ENCODE measurements at places on chromosomes 12 and 14.

GRCh38 chr12:91099341-91099740 lies 12.0 kb downstream of the LUM start:
- no peak for DNase-seq

DNA sequence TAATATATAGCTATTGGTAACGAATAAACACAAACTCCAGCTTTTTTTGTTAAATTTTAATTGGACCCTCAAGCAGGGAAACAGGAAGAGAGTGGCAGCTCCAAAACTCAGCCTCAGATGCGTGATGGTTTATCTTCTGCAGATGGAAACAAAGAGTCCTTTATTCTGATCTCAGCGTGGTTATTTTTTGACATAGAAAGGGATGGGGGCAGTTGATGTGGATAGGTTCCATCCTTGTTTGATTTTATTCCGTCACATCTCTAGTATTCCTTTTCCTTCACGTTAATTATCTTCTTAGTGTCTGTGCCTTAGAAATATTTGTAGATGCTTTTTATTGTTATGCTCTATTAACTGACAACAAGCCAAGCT lies 447.6 kb upstream of the SEL1L start:
- no peak for DNase-seq

DNA sequence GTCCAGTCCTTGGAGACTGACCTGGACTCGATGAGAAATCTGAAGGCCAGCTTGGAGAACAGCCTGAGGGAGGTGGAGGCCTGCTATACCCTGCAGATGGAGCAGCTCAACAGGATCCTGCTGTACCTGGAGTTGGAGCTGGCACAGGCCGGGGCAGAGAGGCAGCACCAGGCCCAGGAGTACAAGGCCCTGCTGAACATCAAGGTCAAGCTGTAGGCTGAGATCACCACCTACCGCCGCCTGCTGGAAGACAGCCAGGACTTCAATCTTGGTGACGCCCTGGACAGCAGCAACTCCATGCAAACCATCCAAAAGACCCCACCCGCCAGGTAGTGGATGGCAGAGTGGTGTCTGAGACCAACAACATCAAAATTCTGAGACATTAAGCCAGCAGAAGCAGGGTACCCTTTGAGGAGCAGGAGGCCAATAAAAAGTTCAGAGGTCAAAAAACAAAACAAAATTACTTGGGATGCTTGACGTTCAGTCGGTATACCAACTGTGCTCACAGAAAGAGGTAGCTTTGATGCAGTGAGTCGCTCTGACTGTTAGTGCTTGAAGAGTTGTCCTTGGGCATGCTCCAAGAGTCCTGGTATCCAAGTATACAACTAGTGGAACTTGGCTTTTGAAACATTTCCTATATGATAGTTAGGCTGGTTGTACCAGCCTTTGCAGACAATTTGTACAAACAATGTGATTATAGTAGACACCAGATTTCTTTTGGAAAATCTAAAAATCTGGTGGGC lies 4.8 kb downstream of the MED6 start:
- DNase-seq = no peak

DNA sequence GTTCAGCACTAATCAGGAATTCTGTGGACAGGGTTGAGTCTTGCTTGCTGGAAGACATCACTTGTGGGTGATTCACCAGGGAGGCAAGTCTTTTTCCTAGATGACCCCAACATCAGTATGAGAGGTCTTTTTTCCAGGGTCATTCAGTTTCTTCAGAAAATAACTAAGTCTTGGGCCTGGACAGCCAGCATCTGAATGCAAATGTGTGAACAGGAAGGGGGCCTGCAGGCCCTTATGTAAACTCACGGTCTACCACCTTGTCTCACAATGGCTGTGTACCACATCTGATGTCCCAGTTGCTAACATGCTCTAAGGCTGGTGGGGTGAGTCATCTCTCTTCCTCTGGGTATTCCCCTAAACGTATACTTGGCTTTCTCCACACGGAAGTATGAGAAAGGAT lies 79.2 kb downstream of the HECTD4 start:
- peak; percentile 61 for DNase-seq

- no peak for DNase-seq
Measured at GRCh38 chr14:80901822-80902221, 39.7 kb downstream of the CEP128 start.

DNA sequence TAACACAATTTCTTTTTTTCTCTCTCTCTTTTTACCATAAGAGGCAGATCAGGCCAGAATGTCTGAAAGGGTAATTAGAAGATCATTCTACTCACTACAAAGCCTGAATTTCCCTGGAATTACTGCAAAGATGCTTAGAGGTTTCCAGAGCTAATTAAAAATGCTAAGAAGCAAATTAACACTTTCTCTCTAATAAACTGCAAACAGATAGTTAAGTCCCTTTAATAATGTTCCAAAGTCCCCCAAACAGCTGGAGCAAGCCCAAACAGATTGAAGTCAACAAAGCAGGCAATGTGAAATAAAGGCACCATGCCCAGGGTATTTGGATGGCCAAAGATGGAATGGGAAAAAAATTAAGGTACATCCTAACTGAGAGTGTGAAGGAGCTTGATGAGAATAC lies 208.8 kb upstream of the LRFN5 start:
- no peak for DNase-seq

DNA sequence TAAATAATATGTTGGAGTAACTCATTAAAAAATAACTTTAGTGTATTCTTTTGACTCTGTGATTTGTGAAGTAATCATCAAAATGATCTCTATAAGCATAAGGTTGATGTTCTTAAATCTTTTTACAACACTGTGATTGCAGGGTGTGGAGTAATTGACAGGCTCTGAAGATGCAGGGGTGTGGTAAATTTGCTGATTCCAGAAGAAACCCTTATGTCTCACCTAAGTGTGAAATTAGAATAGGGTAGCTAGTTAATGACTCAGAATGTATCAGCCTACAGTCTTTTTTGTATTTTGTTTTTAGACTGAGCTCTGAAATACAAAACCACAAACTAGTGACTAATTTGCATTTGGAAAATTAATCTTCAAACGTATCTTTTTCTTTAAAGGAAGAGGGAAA lies 5.9 kb downstream of the PRPF39 start:
- DNase-seq = no peak

DNA sequence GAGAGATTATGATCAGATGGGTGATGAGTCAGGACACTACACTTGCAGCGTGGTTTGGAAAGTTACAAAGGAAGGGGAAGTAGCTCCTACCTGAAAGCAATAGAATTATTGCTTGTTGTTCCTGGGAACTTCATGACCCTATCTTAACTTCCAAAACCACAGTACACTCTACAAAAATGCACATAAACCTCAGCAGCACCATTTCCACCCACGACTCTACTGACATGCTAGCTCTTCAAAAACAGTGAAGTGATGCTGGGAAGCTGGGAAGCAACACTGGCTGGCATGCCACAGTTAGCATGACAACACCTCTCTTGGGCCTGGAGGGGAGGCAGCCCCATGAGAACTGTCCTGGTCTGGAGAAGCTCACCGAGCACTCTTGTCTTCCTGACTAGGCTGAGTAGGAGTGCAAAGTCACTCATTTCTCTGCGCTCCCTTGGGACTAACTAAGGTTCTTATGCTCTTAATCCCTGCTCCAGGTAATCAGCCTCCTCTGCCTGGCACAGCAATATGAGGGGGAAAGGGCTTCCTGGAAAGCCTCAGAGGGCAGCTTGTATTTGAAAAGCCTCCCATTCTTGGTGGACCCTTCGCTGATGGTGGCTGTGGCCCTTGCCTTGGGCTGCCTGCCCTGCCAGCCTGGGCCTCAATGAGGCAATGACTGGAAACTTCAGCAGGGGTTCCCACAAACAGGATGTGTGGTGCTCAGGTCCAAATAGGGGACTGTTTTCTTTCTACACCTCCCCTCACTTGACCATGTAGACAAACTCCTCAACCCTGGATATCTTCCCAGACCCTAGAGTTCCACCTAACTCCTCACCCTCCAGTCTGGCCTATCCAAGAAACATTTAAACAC lies 1.2 kb downstream of the KRT3 start:
- DNase-seq = peak; percentile 80

- no peak for DNase-seq
Measured at GRCh38 chr14:81682701-81683100, 149.0 kb upstream of the SEL1L start.

- no peak for DNase-seq
Measured at GRCh38 chr14:93857081-93857480, 68.8 kb upstream of the PRIMA1 start.

DNA sequence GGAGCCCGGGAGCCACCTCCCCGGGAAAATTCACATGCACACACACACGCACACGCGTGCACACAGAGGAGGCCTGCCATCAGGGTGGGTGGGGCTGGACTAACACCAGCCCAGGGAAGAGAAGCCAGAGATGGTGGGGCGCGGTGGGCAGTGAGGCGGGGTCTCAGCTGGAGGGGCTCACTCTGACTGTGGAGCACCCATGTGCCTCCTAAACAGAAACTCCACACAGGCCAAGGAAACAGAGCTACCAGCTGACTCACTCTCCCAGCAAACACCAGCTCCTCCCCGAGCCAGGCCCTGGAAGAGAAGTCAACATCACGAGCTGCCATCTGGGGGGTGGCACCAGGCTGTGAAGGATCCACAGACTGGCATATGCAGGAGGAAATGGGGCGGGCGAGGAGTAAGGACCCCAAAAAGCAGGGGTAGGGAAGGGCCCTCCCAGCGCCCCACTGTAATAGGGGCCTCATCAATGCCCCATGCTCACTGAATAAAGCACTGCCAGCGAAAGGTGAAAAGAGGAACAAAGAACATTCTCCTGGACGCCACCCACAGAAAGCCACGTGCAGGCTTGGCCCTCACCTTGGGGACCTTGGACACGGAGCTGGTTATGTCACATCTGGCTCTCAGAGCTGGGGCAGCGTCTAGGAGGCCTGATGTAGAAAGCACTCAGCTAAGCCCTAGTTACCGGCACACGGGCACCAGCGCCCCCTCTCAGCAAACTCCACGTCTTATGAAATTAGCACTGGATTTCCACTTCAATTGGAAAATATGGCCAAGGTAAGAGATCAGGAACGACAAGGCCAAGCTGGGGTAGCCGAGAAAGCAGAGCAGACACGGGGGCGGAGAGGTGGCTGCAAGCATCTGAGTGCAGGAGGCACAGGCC lies 8.4 kb upstream of the INF2 start:
- peak; percentile 81 for DNase-seq

DNA sequence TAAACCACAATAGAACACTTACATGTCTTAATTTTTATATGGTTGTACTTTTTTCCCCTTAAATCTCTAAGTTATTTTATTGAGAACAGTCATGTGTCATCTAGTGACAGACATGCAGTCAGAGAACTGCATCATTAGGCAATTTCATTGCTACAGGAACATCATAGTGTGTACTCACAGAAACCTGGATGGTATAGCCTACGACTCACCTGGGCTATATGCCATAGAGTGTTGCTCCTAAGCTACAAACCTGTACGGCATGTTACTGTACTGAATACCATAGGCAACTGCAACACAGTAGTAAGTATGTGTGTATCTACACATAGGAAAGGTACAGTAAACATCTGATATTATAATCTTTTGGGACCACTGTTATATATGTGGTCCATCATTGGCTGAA lies 557.6 kb downstream of the PRKD1 start:
- no peak for DNase-seq

DNA sequence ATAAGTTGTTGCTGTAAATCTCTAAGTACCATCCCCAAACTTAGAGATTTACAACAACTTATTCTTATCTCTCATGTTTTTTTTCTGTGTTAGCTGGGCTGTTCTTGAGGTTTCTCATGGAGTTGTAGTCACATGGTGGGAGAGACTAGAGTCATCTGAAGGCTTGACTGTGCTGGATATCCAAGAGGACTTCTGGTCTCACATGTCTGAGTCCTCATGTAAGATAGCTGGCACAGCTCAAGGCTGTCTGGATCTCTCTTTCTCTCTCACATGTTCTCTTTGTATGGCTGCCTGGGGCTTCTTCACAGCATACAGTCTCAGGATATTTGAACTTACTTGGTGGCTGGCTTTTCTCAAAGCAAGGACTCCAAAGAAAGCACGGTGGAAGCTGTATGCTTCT lies 63.8 kb downstream of the DACT1 start:
- DNase-seq = no peak

GRCh38 chr12:29402437-29402836 lies 21.5 kb upstream of the ERGIC2 start:
- DNase-seq = no peak

GRCh38 chr14:81625343-81625742 lies 91.7 kb upstream of the SEL1L start:
- DNase-seq = no peak

- no peak for DNase-seq
Measured at GRCh38 chr12:108613548-108613947, 15.7 kb upstream of the TMEM119 start.

DNA sequence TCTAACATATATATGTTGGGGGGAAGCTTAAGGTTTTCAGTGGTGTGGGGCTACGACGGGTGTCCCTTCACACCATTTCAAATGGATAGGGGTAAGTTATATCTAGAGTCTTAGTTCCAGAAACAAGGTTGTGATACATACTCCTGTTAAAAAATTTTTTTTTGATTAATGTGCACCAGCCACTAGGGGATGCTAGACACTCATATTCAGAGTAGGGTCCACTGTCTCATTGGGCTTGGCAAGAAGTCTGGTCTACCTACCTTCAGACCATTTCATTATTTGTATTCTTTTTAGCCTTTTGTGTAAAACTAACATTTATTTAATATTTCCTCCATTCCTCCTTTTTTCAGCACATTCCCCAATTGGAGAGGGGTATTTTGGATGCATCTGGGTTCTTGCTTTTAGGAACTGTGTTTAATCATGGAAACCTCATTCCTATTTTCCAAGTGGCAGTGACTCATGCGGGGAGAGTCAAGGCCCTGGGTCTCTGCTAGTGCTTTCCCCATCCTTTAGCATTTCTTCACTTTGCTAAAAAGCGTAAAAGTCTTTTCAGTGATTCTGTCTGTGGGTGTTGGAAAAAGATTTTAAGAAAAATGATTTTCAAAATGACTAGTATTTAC lies 33.4 kb downstream of the ANO4 start:
- DNase-seq = no peak

GRCh38 chr12:123850246-123851134 lies 88.4 kb downstream of the DNAH10 start:
- no peak for DNase-seq

GRCh38 chr12:123916729-123917128 lies 55.9 kb downstream of the CCDC92 start:
- no peak for DNase-seq

- DNase-seq = peak; percentile 91
Measured at GRCh38 chr12:49866859-49867569, 24.1 kb upstream of the BCDIN3D start.

- no peak for DNase-seq
Measured at GRCh38 chr12:29041621-29042020, 107.5 kb upstream of the FAR2 start.

- DNase-seq = no peak
Measured at GRCh38 chr12:110647631-110648040, 33.7 kb downstream of the TCTN1 start.

DNA sequence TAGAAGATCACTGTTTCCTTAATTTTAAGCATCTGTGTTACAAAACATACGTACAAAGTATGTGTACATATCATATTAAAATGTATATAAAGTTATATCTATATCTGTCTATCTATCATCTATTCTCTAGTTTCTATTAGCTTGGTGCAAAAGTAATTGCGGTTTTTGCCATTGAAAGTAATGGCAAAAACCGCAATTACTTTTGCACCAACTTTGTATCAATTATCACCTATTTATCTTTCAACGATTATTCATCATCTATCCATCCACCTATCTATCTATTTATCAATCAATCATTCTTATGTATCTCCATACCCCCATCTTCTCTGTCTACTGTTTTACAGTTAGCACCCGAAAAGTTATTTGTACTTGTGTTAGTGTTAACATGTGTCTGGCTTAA lies 447.6 kb downstream of the NRXN3 start:
- DNase-seq = no peak
